Ureter (tissue), 1 donor: ENCODE measurements at places on chromosomes 2 and 18.

DNA sequence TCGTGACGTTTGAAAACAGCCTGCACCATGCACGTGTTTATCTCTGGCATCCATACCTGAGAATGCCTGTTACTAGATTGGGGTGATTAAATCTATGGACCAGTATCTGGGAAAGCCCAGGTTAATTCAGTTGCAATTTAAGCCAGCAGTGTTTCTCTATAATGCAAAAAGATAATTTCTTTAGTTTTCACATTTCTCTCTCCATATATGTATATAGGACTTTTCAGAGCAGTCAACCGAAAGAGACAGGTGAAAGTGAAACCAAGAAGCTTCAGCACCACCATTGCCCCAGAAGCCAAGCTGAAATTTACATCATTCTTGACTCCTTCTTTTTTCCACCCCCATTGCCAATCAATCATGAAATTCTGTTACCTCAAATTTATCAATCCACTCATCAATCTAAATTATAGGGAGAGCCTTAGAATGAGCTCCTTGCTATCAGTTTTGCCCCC lies 2.7 kb upstream of the LRP2 start:
- no peak for DNase-seq

GRCh38 chr2:3377279-3377611 lies 373 bp downstream of the EIPR1 start:
- DNase-seq = no peak

GRCh38 chr18:2538236-2538635 lies 33.1 kb downstream of the METTL4 start:
- DNase-seq = no peak

- no peak for DNase-seq
Measured at GRCh38 chr18:8703781-8704301, 1.5 kb upstream of the MTCL1 start.

- no peak for DNase-seq
Measured at GRCh38 chr2:212387146-212387545, 151.5 kb downstream of the ERBB4 start.

GRCh38 chr2:221466744-221467143 lies 105.4 kb downstream of the EPHA4 start:
- no peak for DNase-seq

- peak; percentile 59 for DNase-seq
Measured at GRCh38 chr2:64018701-64019082, 536 bp downstream of the VPS54 start.

DNA sequence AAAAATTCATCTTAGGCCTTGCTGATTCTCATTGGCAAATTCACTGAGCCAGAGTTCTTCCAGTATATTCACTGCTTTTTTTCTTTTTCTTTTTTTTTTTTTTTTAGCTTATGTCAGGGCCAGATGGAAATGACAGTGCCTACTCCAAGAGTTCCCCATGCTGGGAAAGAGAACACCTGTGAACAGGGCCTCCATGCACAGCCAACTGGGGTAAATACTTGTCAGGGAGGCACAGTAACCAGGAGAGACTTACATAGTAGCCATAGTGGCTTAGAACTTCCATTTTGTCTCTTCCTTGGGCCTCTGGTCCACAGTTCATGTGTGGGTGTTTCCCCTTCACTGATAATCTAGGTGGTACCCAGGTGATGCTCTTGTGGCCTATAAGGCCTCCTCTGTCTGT lies 15.2 kb upstream of the SCLY start:
- no peak for DNase-seq

GRCh38 chr18:55385770-55386169 lies 202.2 kb downstream of the TCF4 start:
- DNase-seq = no peak

DNA sequence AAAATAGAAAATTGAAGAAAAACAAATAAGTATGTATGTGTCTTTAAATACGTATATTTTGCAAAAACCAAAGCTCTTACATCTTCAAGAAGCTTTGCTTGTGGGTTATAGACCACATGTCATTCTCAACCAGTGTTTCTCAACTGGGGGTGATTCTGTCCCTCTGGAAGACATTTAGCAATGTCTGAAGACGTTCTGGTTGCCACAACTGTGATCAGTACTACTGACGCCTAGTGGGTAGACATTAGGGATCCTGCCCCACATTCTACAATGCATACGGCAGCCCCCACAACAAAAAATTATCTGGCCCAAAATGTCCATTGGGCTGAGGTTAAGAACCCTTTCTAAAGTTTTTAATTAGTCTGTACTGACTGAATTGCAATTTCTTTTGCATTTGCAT lies 48.4 kb downstream of the UNC50 start:
- no peak for DNase-seq

DNA sequence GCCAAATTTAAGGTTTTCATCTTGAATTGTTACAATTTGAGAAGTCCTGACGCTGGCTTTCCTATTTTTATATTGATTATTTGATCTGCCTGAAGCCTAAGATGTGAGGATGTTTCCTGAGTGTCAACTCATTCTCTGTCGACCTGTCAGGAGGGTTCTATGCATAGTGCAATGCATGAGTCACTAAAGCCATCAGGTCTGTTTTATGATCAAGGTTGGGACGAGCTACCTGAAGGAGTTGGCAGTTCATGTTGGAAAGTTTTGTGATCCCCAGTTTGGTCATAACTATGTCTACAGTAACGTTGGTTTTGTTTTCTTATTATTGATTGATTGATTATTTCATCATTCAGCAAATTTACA lies 71.2 kb downstream of the NABP1 start:
- DNase-seq = no peak

DNA sequence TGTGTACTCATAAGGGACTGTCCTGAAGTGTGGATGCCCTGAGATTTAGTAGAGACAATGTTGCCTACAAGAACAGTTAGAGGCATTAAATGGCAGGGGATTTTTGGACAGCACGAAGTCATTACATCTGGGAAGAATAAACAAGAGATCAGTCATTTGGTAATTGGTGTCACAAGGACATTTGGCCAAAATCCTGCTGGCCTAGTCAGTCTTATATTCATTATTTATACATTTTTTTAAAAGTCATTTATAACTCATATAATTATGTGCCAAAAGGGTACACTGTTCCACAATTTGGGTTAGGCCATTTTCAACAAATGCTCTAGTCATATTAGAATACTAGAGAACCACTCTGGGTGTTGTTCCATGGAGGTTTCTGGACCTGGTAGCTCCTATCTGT lies 104.7 kb downstream of the LRATD1 start:
- no peak for DNase-seq

DNA sequence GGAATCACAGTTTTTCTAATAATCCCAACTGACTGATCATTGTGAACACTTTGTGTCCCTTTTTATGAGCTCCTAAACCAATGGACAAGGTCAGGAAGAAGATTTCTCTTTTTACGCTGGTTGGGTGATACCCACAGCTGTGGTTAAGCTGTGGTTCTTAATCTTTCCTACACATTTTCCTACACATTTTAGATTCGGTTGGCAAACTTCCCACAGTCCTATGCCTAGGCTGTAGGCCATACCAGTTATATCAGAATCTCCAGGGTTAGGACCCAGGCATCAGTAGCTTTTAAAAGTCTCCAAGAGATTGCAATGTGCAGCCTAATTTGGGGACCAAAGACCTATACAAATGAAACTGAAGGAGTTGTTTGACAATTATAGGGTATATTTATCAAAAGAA lies 203.0 kb downstream of the SP3 start:
- DNase-seq = no peak

- DNase-seq = no peak
Measured at GRCh38 chr2:159720676-159721075, 8.4 kb downstream of the MARCHF7 start.

DNA sequence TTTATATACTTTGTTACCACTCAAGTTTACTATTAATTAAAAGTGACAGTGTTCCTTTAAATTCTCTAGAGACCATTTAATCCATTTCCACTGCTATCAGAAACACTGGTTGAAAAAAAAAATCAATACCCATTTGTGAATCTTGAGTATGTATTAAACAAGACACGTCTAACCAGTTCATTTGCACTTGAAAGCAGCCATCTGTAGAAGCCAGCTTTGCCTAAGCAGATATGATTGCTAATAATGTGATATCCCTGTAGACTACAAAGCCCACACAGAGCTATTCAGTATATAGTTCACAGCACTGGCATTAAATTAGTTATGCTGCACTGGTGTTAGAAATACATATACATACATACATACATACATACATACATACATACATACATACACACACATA lies 111.8 kb upstream of the SP3 start:
- DNase-seq = no peak

- DNase-seq = no peak
Measured at GRCh38 chr18:79950515-79951341, 725 bp downstream of the SLC66A2 start.

- DNase-seq = no peak
Measured at GRCh38 chr2:160882906-160883305, 277.3 kb upstream of the TANK start.

DNA sequence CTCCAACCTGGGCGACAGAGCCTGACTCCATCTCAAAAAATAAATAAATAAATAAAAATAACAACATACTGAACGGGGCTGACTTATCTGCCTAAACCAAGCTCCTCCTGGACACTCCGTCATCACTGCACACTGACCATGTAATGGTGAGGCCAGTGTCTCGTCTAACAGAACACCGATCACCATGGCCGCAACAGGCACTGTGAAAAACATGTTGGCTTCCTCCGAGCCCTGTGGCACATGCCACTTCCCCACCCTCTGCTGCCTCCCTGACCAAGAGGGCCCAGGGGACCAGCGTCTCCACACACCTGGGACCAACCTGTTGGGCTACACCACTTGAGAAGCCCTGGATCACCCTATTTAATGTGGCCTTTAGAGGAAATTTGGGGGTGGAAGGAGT lies 33.9 kb downstream of the ZNF516 start:
- DNase-seq = peak; percentile 35

DNA sequence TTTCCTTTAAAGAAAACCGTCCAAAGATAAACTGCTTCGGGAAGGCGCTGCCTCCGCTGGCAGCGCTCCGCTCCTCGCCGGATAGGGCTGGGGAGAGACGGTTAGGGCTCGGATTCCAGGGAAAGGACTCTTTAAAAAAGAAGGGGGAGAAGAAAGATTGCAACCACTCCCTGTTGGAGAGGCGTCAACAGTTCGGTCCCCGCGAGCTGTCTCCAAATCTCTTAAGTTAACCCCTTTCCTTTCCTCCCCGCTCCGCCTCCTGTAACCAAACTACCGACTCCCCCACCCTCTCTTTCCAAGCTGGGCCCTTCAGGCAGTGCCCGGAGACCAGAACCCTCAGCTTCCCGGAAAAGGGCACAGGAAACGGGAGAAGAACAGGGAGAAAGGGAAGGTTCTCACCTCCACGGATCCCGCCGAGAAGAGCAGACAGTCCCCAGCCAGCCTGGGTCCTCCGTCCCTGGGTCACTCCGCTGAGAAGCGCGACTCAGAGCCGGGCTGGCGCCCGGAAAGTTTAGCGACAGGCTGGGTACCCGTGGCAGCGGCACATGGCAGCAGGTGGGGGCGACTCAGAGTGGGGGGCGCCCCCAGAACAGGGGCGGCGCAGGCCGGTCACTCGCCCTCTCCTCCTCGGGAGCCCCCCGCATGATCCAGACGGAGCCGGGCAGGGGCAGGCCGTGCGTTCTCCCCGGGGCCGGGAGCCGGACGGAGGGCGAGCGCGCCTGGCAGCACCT lies 675 bp downstream of the FZD5 start:
- DNase-seq = peak; percentile 49

DNA sequence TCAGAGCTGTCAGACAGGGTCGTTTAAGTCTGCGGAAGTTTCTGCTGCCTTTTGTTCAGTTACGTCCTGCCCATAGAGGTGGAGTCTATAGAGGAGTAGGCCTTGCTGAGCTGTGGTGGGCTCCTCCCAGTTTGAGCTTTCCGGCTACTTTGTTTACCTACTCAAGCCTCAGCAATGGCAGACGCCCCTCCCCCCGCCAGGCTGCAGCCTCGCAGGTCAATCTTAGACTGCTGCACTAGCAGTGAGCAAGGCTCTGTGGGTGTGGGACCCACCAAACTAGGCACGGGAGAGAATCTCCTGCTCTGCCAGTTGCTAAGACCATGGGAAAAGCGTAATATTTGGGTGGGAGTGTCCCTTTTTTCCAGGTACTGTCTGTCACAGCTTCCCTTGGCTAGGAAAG lies 86.5 kb downstream of the EFEMP1 start:
- DNase-seq = no peak

DNA sequence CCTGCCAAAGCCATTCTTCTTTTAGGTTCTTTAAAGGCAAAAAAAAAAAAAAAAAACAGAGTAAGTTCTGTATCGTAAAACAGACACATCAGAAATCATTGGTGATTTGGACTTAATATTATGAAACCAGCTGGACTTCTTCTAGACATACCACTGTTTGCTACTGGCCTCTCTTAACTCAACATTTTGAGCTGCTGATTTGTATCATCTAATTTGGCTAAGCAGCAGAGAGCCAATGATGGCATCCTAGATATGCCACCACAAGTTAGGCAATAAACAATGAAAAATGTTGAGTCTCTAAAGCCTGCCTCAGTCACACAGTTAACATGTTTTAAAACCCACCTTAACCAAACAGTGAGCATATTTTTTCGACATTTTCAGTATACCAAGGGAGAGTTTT lies 1034.3 kb upstream of the NXPH2 start:
- DNase-seq = no peak

GRCh38 chr18:11948852-11949523 lies 32.3 kb upstream of the IMPA2 start:
- no peak for DNase-seq

DNA sequence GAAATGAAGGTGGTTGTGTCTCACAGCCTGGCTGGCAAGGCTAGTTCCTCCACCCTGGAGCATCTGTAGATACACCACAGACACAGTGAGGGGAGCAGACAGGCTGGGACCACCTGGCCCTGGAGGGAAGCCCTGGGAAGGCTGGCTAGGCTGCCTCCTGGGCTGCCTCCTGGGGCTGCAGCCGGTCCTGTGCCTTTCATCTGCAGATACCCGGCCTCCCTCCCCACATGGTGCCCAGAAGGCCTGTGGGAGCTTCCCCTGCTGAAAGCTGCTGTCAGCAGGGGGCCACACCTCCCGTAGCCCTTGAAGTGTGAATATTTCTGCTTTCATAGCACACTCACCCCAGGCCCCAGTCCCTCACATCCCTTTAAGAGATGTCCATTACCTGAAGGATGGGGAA lies 37.6 kb downstream of the SDC1 start:
- DNase-seq = no peak

DNA sequence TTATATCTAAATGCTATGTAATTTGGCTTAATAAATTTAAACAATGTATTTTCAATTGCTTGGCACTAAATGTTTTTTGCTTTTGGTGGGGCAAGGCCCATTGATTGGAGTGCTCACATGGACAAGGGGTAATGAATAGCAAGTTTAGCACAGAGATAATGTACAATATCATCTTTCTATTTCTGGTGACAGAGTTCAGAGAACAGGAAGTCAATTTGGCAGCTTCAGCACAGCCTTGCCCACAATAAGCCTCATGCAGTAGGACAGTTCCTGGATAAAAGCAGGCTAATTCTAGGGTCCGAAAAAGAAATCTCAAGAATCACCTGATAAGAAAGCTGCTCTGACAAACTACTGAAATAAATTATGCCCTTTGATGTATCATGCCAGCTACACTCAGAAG lies 443.9 kb upstream of the FSHR start:
- no peak for DNase-seq

GRCh38 chr2:218999881-219000568 lies 6.8 kb upstream of the CRYBA2 start:
- DNase-seq = no peak
